ENCODE measurements at places on chromosomes 3 and 15. TPM values are rescaled to one million over a fixed set of nuclear protein-coding genes. Genes with fewer than 3 reads are reported as not detected.

PLA2G4E gene
- total RNA-seq = 0.72 TPM

ANKRD34C gene
- 0.72 TPM for total RNA-seq

CD86 gene
- 20.2 TPM for total RNA-seq

PRICKLE2 gene
- 56.1 TPM for total RNA-seq

SV2B gene
- total RNA-seq = 2.6 TPM

CELSR3 gene
- total RNA-seq = 3.4 TPM

INAFM2 gene
- 26.7 TPM for total RNA-seq

AHSG gene
- total RNA-seq = not detected

SERINC4 gene
- not detected for total RNA-seq

KBTBD13 gene
- not detected for total RNA-seq

GRCh38 chr3:117761703-117762620 lies 1052.4 kb downstream of the TUSC7 start:
- DNase-seq = peak; percentile 62

GRCh38 chr15:80640531-80641121 lies 54.5 kb upstream of the ABHD17C start:
- DNase-seq = no peak

- no peak for DNase-seq
These were observed 343.4 kb downstream of the TBC1D5 start for GRCh38 chr3:17398959-17399551.

- DNase-seq = no peak
These were observed 139.7 kb downstream of the CD47 start for GRCh38 chr3:107951126-107951525.

DNA sequence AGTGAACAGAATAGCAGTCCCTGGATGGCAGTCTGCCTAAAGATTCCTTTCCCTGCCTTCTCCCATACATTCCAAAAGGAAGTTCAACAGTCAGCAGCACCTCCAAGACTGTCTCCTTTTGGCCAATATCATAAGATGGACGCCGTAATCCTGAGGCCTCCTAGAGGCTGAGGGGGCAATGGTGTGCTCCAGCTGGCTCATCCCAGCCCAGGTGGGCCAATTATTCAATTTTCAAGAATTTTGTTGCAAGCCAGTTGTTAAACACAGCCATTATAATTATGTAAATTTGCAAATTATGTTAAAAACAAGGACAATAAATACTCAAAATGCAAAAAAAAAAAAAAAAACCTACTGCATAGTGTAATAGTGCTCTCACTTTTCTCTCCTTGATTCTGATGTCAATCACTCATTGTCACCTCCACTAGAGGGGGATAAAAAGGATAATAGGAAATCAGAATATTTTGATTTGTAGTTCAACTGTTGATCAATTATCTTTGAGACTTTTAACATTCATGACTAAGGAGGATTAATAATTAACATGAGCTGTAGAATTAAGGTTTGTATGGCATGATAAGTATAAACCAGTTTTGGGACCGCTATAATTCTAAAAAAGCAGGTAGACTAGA lies 40.1 kb downstream of the PPARG start:
- DNase-seq = no peak

DNA sequence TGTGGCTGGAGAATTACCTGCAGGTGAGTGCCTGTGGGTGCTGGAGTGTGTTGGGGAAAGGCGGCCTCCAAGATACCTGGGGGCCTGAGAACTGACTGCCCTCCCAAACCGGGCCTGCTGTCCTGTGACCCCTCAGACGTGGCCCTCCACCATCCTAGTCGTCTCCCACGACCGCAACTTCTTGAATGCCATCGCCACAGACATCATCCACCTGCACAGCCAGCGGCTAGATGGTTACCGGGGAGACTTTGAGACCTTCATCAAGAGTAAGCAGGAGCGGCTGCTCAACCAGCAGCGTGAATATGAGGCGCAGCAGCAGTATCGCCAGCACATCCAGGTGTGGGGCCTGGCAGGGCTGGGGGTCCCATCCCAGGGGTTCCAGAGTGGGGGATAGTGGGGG lies 3.4 kb downstream of the ABCF3 start:
- no peak for DNase-seq

DNA sequence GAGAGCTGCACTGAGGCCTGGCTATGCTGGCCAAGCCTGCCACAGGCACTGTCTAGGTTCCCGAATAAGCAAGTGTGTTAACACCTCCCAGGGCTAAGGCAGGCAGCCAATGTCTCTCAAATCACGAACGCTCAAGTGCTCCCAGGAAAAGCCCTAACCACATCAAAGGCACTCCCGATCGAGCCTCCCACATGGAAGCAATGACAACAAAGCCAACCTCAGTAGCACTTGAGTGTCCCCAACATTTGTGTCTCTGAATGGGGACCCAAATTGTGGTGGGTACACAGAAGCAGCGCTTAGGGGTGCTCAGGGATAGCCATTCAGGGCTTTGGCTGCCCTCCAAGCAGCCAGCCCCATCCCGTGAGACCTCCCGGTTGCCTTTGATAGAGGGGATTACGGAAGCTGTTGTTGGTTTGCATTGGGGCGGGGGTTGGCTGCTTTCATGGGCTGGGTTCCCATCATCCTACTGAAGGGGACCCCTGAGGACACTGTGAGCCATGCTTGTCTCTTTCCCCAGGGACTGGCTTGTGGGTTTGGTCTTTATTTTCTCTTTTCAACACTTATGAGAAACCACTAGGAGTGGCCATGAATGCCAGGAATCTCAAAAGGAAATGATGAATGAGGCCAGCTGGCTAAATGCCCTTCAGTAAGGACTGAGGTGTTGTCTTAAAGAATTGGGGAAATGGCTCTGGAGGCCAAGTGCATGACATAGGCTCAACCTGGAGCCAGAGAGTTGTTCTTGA lies 234.1 kb upstream of the FEZF2 start:
- no peak for DNase-seq

GRCh38 chr15:31867536-31868442 lies 162.5 kb upstream of the CHRNA7 start:
- DNase-seq = peak; percentile 35

DNA sequence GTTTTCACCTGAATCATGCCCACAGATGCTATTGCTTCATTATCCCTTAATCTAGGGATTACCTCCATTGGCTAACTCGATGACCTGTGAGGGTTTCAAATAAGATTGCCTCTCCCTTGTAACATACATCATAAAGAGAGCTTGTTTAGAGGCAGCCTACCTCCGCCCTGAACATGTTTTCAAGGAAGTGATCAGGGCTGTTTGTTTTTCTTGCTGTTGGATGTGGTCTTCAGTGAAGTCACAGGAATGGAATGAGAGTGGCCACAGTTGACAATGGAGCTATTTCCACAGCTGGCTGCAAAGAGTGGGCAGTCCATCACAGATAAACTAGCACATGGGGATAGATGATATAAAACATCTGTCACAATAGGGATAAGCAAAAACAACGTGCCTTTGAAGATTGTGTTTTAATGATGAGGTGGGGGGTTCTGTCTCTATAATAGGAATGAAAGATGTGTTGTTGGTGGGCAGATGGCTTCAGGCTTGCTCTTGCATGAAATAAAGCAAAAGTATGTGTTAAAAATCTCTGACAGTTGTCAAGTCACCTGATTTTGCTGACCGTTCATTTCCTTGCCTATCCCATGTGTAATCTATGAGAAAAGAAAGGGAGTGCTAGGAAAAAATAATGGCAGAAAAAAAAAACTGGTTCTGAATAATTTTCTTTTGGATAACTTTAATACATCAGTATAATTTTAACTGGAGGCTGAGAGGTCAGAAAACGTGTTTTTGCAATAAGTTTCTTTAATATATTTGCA lies 642.3 kb downstream of the RBMS3 start:
- no peak for DNase-seq

- DNase-seq = peak; percentile 83
These were observed 20.5 kb downstream of the WDR73 start for GRCh38 chr15:84633311-84634227.

DNA sequence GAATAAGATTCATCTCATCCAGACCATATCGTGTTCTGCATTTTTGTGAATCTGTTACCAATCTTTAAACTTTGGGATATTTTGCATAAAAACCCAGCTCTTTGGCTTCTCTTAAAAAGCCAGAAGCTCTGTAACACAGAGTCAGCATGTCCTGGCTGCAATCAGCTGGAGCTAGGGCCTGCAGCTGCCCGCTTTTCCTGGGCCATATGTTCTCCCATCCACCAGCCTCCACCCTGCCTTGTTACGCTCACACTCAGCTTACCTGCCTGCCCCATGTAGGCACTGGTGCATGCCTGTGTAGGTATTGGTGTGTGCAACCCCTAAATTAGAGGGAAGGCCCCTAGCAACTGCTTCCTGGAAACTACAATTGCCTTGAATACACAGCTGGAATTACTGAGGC lies 48.2 kb downstream of the CRYGS start:
- no peak for DNase-seq

GRCh38 chr15:32683906-32684584 lies 33.8 kb upstream of the GREM1 start:
- no peak for DNase-seq

DNA sequence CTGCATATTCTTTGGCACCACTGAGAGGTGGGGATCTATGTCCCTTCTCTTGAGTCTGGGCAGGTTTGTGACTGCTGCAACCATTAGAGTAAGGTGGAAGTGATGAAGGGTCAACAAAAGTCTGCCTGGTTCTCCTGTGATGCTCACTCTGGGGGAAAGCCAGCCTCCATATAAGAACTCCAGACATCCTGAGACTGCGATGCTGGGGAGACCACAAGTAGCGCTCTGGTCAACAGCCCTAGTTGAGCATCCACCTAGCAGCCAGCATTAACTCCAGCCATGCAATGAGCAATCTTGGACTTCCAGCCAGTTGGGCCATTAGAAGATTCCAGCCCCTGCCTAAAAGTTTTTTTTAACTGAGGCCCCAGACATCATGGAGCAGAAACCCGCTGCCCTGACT lies 62.8 kb downstream of the SCN11A start:
- no peak for DNase-seq

DNA sequence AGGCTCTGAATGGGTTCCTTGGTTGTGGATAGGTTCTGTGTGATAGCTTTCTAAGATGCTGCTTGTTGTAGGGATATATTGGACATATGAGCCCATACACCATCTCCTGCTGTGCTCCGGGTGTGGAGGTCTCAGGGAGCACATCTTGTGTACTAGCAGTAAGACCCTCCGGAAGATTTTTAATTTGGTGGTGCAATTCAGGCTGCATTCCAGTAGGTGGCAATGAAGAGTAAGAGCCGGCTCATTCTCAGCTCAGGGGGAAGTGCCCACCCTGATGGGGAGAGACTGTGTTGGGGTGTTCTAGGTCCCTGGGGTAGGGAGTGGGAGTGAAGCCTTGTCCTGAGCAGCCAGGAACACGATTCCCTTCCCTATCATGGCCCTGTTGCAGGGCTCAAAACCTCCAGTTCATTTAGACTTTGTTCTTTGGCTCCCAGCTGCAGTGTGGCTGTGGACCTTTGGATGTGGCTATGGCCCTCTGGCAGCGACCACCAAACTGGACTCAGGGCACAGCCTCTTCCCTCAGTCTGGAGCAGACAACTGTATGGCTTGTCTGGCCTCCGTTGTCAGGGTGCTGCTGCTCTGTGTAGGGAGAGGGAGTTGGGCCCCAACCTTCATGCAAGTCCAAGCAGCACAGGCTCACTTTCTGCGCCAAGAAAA lies 104.7 kb downstream of the UNC13C start:
- no peak for DNase-seq

GRCh38 chr3:184750349-184751083 lies 38.7 kb upstream of the MAGEF1 start:
- DNase-seq = no peak

GRCh38 chr3:41304593-41304992 lies 105.3 kb downstream of the CTNNB1 start:
- DNase-seq = peak; percentile 55

DNA sequence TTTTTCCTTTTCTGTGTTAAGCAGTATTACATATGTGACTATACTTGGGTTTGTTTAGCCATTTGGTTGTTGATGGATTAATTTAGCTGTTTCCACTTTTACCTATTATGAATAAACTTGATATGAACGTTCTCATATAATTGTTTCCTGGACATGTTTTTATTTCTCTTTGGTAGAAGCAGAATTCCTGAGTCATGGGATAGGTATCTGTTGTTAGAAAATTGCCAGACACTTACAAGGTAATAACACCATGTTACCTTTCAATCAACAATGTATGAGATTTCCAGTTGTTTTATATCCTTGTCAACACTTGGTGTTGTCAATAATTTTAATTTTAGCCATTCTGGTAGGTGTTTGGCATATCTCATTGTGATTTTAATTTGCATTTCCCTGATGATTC lies 475.4 kb downstream of the IGSF11 start:
- DNase-seq = no peak

DNA sequence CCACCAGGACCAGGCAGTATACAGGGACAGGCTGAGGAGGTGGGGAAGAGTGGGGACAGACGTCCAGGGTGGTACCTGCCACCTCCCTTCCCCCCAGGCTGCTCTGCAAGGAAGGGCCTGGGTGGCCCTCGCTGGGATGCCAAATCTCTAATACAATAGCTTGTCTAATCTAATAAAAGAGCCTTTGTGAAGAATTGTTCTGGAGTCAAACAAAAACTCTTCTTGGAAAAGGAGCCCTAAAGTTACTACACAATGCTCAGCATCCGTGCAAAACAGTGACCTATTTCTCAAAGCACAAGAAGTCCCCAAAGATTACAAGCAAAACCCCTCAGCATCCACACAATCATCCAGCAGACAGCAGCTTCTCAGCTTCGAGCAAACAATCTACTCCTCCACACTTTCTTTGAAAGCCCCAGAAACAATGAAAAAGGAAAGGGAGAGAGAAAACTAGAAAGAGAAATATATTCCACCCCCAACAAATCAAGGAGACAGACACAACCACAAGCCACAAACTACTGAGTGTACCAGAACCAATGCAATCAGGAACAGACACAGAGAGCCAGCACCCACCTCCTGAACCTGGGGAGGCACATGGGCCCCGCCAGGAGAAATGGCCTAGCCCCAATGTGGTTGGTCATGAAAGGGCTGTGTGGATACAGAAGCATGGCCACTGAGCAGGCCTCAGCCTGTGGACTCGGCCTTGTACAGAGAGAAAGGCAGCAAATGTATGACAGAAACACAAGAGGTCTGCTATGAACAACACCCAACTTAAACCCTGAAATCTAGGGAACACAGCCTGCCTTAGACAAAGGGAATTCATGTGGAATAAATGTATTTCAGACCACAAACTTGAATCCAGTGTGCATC lies 177.1 kb upstream of the CHRNA7 start:
- no peak for DNase-seq

- no peak for DNase-seq
These were observed 204.2 kb upstream of the ICE2 start for GRCh38 chr15:60683156-60683555.

- no peak for DNase-seq
These were observed 1071.6 kb downstream of the PLOD2 start for GRCh38 chr3:145089337-145089736.

- DNase-seq = no peak
These were observed 11.3 kb upstream of the P2RY12 start for GRCh38 chr3:151395806-151396205.

GRCh38 chr15:63041974-63042876 lies at the start of gene TPM1:
TSS of gene TPM1 (plus strand) at chr15:63042747. CDS start at chr15:63042830, 83 bp downstream.
- peak; percentile 93 for DNase-seq
